ENCODE measurements at places on chromosomes 7 and 10. TPM values are rescaled to one million over a fixed set of nuclear protein-coding genes. Genes with fewer than 3 reads are reported as not detected.
A peak's percentile ranks its signal among the peaks of the same experiment; 100 is the strongest.

GRCh38 chr7:158140538-158141220 lies 446.9 kb downstream of the PTPRN2 start:
- DNase-seq, result no peak

DNA sequence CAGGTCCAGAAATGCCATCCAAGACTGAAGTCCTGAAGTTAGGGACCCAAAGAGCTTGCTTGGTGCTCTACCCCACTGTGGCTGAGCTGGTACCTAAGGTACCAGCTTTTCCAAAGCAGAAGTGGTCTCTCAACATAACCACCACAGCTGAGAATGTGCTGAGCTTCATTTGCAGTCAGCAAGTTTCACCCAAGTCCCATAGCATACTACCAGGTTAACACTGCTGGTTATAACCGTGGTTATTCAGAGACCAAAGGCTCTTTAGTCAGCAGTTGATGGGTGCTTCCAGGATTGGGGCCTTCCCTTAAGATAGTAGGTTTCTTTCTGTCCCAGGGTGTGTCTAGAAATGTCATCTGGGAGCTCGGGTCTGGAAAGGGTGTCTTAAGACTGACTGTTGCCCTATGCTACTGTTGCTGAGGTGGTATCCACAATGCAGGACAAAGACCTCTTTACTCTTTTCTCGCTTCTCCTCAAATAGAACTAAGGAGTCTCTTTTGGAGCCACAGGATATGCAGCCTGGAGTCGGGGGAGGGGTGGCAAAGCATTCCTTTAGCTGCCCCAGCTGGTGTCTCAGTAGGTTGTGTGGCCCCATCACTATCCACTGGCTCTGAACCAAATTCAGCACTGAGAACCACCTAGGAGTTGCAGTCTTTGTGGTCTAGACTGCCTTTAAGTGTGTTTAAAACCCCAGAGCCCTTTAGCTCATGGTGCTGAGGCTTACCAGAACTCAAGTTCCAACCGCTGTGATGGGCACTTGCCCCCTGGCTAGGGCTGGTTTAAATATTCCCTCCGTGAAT lies 354.9 kb upstream of the SEMA3C start:
- DNase-seq, result no peak

DNA sequence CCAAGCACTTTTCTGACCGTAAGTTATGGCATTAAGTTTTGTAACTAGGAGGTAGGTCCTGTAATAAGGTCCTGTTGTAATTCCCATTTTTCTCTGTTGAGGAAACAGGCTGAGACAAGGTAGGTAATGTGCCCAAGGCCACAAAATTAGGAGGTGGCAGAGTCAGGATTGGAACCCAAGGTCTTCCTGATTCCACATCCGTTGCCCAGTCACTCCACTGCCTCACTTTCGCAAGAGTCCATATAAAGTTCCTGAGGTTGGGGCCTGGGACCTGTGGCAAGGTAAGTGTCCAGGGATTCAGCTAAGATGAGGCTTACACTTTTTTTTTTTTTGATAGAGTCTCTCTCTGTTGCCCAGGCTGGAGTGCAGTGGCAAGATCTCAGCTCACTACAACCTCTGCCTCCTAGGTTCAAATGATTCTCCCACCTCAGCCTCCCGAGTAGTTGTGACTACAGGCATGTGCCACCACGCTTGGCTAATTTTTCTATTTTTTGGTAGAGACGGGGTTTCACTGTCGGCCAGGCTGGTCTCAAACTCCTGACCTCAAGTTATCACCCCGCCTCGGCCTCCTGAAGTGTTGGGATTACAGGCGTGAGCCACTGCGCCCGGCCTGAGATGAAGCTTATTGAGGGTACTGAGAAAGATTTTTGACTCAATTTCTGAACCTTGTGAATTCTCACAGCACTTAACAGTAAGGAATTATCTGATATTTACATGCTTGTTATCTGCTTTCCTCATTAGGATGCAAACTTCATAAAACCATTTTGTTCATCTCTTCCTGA lies 20.3 kb upstream of the GNA12 start:
- no peak for DNase-seq

- no peak for DNase-seq
Observed at GRCh38 chr7:157076466-157076865, 62.3 kb upstream of the UBE3C start.

GRCh38 chr10:514137-514671 lies 175.3 kb downstream of the DIP2C start:
- DNase-seq, result no peak

DNA sequence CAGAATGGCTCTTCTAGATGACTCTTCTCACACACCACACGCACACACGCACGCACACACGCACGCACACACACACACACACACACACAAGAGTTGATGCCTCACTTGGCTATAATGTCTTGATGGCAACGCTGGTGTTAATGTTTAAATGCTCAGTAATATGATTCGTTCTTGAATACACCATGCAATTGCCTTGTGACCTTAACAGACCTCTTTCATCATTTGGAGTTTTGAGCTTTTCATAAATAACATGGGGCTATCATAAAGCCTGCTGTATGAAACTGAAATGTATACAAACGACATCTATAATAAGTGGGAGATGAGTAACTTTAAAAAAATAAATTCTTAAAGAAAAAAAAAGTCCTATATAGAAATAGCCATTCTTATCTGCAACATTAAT lies 8.2 kb downstream of the JCAD start:
- no peak for DNase-seq

GRCh38 chr10:124824507-124824906 lies 22.9 kb downstream of the ABRAXAS2 start:
- DNase-seq, result no peak

GRCh38 chr7:157670490-157671357 lies 333.9 kb downstream of the DNAJB6 start:
- DNase-seq, result no peak

- DNase-seq, result peak; percentile 66
Observed at GRCh38 chr10:14536241-14537213, 205.8 kb upstream of the FRMD4A start.

- DNase-seq, result no peak
Observed at GRCh38 chr10:48879451-48879850, 60.2 kb downstream of the LRRC18 start.

- DNase-seq, result no peak
Observed at GRCh38 chr10:11608159-11609013, 3.1 kb downstream of the USP6NL start.

- peak; percentile 98 for DNase-seq
Observed at GRCh38 chr7:52639981-52640380, 395.5 kb upstream of the POM121L12 start.

The RNF32 gene
- total RNA-seq, result 4.1 TPM

The UTF1 gene
- total RNA-seq, result not detected

The ADAM8 gene
- total RNA-seq, result 0.77 TPM

The STK31 gene
- total RNA-seq, result not detected

The BAG3 gene
- 26.5 TPM for total RNA-seq
